Sigmoid colon (tissue), 7 donors: ENCODE measurements at places on chromosomes 1 and 21.
A peak's percentile ranks its signal among the peaks of the same experiment; 100 is the strongest.

DNA sequence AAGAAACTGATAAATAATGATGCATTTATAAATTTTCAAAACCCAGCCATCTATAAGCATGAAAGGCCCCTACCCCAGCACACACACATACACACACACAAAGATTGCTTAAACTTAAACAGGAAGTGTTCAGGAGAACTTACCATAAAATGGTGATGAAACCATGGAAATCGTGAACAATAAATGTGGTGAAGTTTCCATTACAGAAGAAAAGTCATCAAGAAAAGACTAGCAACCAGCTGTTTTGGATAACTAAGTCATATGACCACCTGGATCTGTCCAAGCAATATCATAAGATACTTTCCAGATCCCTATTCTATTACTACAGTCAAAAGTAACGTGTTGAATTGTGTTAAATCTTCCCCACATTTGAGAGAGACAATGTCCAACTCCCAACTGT is 24.1 kb downstream of the RGS5 start:
- peak overlapping the region; percentile 79 for H3K27ac ChIP-seq
- no peaks in the 10 kb centered on the region for H3K36me3 ChIP-seq
- no peak for DNase-seq
- H3K4me1 ChIP-seq: peaks cover 38% of the 10 kb centered on the region

DNA sequence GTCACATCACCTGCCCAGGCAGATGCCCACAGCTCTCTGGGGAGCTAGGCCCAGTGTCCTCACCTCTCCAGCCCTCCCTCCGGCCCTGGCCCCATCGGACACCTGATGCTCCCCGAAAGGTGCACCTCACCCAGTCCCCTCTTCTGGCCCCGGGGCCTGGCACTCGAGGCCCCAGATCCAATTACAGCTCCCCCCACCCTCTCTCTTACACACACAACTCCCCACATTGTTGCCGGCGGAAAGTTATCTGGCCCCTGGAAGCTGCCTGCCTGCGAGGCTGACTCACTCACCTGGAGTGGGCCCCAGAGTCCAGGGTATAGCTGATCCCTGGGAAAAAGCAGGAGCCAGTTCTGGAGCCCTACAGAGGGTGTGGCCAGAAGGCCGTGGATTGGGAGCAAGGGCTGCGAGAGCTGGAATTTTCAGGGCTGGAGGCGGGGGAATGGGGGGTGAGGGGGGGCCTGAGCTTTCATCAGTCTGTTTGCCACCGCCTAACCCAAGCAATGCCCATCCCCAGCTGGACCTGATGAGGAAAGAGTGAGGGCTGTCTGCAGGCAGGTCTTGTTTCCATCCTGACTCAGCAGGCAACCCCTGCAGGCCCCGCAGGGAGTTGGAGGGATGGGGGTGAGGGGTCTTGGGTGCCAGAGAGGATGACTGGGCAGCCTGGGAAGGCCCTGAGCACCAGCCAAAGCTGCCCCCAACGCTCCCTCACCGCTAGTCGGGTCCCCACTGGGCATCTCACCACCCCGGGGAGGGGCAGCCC is 948 bp downstream of the FBXO2 start:
- peaks cover 32% of the 10 kb centered on the region for H3K4me1 ChIP-seq
- no peak for DNase-seq
- peaks cover 19% of the 10 kb centered on the region for H3K27me3 ChIP-seq
- no peaks in the 10 kb centered on the region for H3K36me3 ChIP-seq
- peak overlapping the region; percentile 62 for H3K27ac ChIP-seq
- no peak overlapping the region for H3K4me3 ChIP-seq

DNA sequence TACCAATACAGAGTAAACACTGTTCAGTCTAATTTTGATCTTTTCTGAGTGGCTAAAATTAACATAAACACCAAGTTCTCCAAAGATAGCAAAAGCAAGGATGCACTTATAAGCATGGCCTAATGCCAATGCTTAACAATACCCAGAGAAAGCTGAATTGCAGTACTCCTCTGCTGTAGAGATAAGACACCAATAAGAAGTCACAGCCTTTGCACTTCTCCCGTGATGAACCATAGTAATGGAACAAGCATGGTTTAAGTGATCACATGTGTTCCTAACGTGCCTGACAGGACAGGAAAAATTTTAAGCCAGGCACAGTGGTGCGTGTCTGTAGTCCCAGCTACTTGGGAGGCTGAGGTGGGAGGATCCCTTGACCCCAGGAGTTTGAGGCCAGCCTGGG is 5.6 kb downstream of the PRDX1 start:
- H3K27me3 ChIP-seq: no peaks in the 10 kb centered on the region
- no peak overlapping the region for H3K4me3 ChIP-seq
- no peak for DNase-seq
- peak overlapping the region; percentile 30 for H3K27ac ChIP-seq

GRCh38 chr1:44860331-44860730 is 17.3 kb upstream of the PTCH2 start:
- no peaks in the 10 kb centered on the region for H3K4me1 ChIP-seq
- H3K36me3 ChIP-seq: no peaks in the 10 kb centered on the region
- H3K27ac ChIP-seq: no peak overlapping the region

DNA sequence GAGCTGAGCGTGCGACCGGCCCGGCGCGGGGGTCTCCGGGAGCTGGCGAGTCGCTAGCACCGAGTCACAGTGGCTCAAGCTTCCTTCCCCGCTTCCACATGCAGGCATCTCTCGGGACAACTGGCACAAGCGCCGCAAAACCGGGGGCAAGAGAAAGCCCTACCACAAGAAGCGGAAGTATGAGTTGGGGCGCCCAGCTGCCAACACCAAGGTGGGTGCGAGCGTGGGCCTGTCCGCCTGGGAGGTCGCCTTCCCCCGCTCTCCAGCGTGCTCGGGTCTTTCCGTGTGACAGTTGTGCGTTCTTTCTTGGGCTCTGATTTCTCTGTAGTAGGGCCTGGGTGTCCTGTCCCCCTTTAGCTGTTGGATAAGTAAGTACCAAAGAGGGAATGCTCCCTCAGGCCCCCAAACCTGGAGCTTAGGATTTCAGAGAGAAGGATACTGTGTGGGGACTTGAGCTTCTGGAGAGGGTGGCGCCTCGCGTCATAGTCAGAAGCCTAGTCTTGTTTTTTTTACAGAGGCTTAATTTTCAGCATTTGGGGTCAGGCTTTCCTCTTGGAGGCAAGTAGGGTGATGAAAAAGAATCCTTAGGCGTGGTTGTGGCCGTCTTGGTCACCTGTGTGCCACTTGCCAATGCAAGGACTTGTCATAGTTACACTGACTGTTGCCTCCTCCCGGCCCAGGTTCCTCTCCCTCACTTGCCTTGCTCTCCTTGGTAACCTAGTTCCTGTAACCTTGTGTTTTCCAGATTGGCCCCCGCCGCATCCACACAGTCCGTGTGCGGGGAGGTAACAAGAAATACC is 790 bp downstream of the RPS8 start:
- peak overlapping the region; percentile 80 for H3K4me3 ChIP-seq
- H3K27me3 ChIP-seq: no peaks in the 10 kb centered on the region
- DNase-seq: no peak
- H3K27ac ChIP-seq: peak overlapping the region; percentile 99
- peaks cover 49% of the 10 kb centered on the region for H3K36me3 ChIP-seq
- H3K4me1 ChIP-seq: peaks cover 23% of the 10 kb centered on the region

DNA sequence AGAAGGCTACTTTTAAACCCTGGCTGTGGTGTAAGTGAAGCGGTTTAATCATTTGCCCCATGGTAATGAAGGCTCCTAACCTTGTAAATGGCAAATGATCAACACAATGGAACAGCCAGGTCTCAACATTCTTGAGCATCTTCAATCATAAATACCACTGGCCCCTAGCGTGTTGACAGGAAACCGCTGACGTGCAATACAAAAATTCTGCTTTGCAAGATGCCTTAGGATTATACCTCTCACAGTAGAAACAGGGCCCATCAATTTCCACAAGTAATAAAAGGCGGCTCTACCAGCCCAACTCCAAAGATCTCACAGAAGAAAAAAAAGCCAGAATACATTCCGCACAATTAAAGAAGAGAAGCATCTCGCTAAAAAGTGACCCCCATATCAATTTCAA is 32.8 kb downstream of the LGALS8 start:
- H3K27me3 ChIP-seq: no peaks in the 10 kb centered on the region
- no peak for DNase-seq
- H3K27ac ChIP-seq: no peak overlapping the region
- no peaks in the 10 kb centered on the region for H3K4me1 ChIP-seq
- peaks cover 53% of the 10 kb centered on the region for H3K36me3 ChIP-seq

- no peaks in the 10 kb centered on the region for H3K27me3 ChIP-seq
- peak; percentile 40 for DNase-seq
- peaks cover 72% of the 10 kb centered on the region for H3K4me1 ChIP-seq
Measured at GRCh38 chr1:91759076-91759475, 126.9 kb downstream of the TGFBR3 start.

DNA sequence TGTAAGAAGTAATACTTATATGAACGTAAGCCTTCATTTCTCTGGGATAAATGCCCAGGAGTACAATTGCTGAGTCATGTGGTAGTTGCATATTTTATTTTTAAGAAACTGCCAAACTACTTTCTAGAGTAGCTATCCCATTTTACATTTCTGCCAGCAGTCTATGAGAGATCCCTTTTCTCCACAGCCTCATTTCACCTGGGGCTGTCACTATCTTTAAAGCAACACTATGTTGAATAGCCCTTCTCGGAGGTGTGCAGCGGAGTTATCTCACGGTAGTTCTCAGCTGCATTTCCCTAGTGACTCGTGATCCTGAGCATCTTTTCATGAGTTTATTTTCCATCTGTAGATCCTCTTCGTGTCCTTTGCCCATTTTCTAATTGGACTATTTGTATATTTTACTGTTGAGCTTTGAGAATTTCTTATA is 93.4 kb downstream of the ADARB1 start:
- H3K27ac ChIP-seq: peak overlapping the region; percentile 41
- no peak overlapping the region for H3K4me3 ChIP-seq
- no peaks in the 10 kb centered on the region for H3K36me3 ChIP-seq
- no peak for DNase-seq
- no peaks in the 10 kb centered on the region for H3K27me3 ChIP-seq
- no peaks in the 10 kb centered on the region for H3K4me1 ChIP-seq

DNA sequence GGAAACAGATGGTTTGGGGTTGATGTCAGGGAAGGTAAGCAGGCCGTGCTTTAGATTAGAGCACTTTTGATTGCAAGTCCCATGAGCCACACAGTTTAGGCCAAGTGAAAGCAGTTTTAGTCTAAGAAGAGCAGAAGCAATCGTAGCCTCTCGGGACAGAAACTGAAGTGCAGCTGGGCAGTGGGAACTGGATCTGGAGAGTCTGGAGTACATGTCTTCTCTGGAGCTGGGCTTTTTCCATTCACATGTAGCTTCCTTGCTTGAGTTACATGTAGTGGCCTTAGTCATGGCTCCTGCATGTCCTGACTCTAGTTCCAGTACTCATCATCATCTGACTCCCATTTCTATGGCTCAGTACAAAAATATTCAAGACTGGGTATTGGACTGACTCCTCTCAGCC is 16.7 kb downstream of the CAMTA1 start:
- H3K27ac ChIP-seq: no peak overlapping the region
- peaks cover 65% of the 10 kb centered on the region for H3K4me1 ChIP-seq
- H3K27me3 ChIP-seq: no peaks in the 10 kb centered on the region
- no peak overlapping the region for H3K4me3 ChIP-seq
- DNase-seq: no peak

- H3K4me1 ChIP-seq: peaks cover 37% of the 10 kb centered on the region
- H3K27ac ChIP-seq: peak overlapping the region; percentile 91
- H3K4me3 ChIP-seq: peak overlapping the region; percentile 93
- peak; percentile 65 for DNase-seq
Measured at GRCh38 chr1:207752456-207752998, 673 bp downstream of the CD46 start.

DNA sequence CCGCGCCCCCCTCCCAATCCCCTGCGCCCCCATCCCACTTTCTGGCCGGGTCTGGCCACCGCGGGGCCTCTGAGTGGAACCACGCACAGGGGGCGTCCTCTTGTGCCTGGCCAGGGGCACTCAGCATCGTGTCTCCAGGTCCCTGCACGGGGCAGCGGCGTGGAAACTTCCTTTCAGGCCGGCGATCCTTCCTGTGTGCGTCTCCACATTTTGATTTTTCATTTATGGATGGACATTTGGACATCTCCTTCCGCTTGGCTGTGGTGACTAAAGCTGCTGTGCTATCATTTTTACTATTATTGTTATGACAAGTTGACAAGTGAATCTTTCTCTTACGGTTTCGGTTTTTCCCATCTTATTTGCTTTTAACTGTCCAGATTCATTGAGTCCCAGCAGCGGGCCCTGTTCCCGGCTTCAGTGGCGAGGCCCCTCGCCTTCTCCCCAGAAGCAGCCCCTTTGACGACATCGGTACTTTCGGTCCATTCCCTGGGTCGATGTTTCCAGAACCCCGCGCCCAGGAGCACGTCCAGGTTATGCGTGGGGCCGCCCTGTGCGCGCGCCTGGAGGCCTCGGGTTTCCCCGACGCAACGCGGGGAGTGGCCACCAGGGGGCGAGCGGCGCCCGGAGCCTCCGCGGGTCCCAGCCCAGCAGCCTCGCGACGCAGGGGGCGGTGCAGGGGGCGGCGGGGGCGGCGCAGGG is 12.4 kb upstream of the SLC19A1 start:
- H3K27me3 ChIP-seq: no peaks in the 10 kb centered on the region
- H3K4me1 ChIP-seq: peaks cover 10% of the 10 kb centered on the region
- H3K27ac ChIP-seq: peak overlapping the region; percentile 79
- no peaks in the 10 kb centered on the region for H3K36me3 ChIP-seq
- H3K4me3 ChIP-seq: peak overlapping the region; percentile 47
- DNase-seq: peak; percentile 91

- no peak overlapping the region for H3K27ac ChIP-seq
- no peaks in the 10 kb centered on the region for H3K4me1 ChIP-seq
Measured at GRCh38 chr1:174872615-174873058, 127.1 kb upstream of the CACYBP start.

DNA sequence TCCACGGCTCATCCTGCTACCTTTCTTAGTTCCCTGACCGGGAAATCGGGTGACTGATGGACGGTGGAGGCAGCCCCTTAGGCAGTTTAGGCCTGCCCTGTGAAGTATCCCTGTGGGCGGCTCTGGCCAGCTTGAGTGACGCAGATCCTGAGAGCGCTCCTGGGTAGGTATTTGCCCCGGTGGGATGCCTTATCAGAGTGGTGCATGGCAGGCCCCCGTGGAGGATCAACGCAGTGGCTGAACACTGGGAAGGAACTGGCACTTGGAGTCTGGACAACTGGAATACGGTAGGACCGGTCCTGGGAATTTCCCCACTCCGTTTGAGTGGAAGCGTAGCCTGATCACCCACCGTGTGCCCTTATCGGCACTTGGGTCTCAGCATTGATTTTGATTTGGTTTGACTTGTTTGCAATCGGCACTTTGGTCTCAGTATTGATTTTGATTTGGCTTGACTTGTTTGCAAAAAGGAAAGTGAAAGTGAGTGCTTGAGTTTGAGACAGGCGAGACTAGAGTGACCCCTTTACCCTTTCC is 15.2 kb downstream of the PLA2G2F start:
- H3K27ac ChIP-seq: peak overlapping the region; percentile 34
- peak; percentile 59 for DNase-seq
- no peaks in the 10 kb centered on the region for H3K36me3 ChIP-seq
- H3K27me3 ChIP-seq: no peaks in the 10 kb centered on the region

GRCh38 chr1:9993561-9994075 is 3.4 kb upstream of the RBP7 start:
- H3K27ac ChIP-seq: no peak overlapping the region
- peaks cover 19% of the 10 kb centered on the region for H3K27me3 ChIP-seq
- no peak overlapping the region for H3K4me3 ChIP-seq
